ENCODE measurements at places on chromosomes 16 and 17.

DNA sequence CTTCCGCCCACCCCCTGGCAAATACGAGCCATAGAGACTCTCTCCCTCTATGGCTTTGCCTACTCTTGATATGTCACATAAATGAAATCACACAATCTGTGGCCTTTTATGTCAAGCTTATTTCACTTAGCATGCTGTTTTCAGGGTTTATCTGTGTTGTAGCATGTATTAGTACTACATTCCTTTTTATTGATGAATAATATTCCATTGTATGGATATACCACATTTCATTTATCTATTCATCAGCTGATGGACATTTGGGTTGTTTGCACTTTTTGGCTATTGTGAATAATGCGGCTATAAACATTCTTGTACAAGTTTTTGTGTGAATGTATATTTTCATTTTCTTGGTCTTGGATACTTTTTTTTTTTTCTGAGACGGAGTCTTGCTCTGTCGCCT is 37.0 kb upstream of the DHX8 start:
- no peaks in the 10 kb centered on the region for H3K36me3 ChIP-seq
- no peak overlapping the region for H3K4me3 ChIP-seq
- H3K27me3 ChIP-seq, result peaks cover 6% of the 10 kb centered on the region
- no peaks in the 10 kb centered on the region for H3K4me1 ChIP-seq
- DNase-seq, result no peak

GRCh38 chr17:56110463-56111135 is 42.7 kb upstream of the ANKFN1 start:
- H3K27ac ChIP-seq, result no peak overlapping the region
- no peaks in the 10 kb centered on the region for H3K36me3 ChIP-seq
- H3K27me3 ChIP-seq, result peaks cover 2% of the 10 kb centered on the region
- DNase-seq, result no peak
- no peak overlapping the region for H3K4me3 ChIP-seq

DNA sequence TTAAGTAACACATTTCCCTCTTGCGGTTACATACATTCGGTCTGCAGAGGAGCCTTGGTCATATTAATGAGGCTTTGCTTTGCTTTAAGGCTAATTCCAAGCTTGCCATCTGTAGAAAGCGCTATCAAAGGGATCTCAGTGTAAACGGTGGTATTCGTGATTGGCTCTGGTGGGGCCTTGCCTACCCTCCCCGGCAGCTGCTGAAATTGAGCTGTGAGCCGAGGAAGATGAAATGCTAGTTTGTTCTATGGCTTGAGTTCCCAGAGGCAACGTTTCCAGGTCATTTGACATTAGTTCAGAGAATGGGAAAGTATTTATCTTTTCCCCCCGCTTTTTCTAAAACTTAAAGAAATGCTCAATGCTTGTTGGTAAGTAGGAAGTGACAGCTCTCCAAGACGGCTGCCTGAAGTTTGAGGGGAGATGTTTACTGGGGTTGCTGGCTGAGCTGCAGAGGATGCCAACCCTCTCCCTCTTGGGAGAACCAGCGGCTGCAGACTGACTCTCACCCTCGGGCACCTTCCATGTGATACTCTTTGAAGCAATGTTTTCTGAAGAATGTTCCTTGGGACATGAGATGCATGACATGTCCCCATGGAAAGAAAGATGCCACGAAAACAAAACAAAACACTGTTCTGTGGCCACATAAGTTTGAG is 458.7 kb upstream of the EEF2KMT start:
- no peak overlapping the region for H3K4me3 ChIP-seq
- H3K36me3 ChIP-seq, result no peaks in the 10 kb centered on the region
- no peaks in the 10 kb centered on the region for H3K4me1 ChIP-seq
- H3K27ac ChIP-seq, result no peak overlapping the region
- no peaks in the 10 kb centered on the region for H3K27me3 ChIP-seq
- DNase-seq, result no peak

DNA sequence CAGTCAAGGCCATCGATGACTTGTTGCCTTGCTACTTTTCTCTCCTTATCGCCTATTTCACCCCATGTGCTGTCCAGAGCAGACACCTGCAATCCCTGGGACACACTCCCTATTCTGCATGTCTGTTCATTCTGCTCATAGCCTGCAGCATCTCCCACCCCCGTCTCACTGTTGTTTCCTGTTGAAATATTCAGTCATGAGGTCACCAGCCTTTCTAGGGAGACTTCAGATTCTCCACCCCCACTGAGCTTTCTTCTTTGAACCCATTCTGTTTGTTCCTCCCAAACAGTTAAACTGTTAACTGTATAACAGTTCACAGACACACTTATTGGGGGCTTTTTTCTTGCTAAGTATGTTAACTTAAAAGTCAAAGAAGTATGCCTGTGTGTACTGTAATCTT is 94.4 kb downstream of the AATF start:
- no peaks in the 10 kb centered on the region for H3K27me3 ChIP-seq
- peaks cover 8% of the 10 kb centered on the region for H3K4me1 ChIP-seq
- peaks cover 7% of the 10 kb centered on the region for H3K36me3 ChIP-seq
- H3K27ac ChIP-seq, result no peak overlapping the region
- DNase-seq, result no peak
- H3K4me3 ChIP-seq, result no peak overlapping the region

GRCh38 chr17:38825762-38826247 is 684 bp upstream of the CWC25 start:
- H3K36me3 ChIP-seq, result peaks cover 13% of the 10 kb centered on the region
- peaks cover 19% of the 10 kb centered on the region for H3K4me1 ChIP-seq
- H3K4me3 ChIP-seq, result peak overlapping the region; percentile 98

DNA sequence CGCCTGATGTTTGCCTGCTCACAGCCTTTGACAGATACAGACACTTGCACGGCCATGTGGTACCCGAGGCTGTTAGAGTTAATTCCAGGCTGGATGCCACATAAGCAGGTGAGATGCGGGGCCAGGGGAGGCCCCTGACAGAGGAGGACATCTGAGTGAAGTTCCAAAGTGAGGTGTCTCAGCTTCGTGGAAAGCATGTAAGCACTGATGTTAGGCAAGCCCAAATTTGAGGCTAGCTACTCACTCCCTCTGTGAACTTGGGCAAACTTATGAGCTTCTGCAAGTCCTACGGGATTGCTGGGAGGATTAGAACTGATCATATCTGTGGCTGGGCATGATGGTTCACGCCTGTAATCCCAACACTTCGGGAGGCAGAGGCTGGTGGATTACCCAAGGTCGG is 39.3 kb upstream of the MARCHF10 start:
- H3K4me3 ChIP-seq, result no peak overlapping the region
- no peaks in the 10 kb centered on the region for H3K4me1 ChIP-seq
- no peaks in the 10 kb centered on the region for H3K27me3 ChIP-seq
- no peak for DNase-seq

GRCh38 chr17:59145571-59146096 is 9.4 kb downstream of the SKA2 start:
- no peak for DNase-seq
- peaks cover 31% of the 10 kb centered on the region for H3K36me3 ChIP-seq
- no peaks in the 10 kb centered on the region for H3K27me3 ChIP-seq
- no peak overlapping the region for H3K4me3 ChIP-seq
- H3K27ac ChIP-seq, result no peak overlapping the region

- no peak overlapping the region for H3K27ac ChIP-seq
- DNase-seq, result no peak
- no peaks in the 10 kb centered on the region for H3K4me1 ChIP-seq
- no peak overlapping the region for H3K4me3 ChIP-seq
These were observed 45.1 kb downstream of the RBFOX3 start for GRCh38 chr17:79565606-79566250.

DNA sequence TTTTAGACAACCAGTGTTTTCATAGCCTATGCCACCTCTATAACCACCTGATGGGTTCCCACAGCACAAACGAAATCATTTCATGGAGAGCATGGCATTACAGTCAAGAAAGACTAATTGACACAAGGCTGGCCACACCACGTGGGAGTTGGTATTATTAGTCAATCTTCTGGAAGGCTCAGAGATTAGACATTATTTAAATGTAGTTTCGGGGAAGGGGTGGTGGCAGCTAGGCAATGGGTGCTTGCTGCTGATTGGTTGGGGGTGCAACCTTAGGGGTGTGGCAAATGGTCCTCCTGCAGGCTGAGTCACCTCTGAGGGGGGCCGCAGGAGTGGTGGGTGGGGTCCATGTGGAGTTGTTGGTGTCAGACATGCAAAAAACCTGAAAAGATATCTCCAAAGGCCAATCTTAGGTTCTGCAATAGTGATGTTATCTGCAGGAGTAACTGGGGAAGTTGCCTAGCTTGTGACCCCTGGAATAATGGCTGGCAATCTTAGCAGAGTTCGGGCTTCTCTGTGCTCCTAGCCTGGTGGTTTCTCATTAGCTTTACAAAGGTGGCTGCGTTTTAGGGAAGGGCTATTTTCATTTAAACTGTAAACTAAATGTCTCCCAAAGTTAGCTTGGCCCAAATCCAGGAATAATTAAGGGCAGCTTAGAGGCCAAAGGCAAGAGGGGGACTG is 4.6 kb downstream of the TEN1 start:
- H3K4me1 ChIP-seq, result peaks cover 16% of the 10 kb centered on the region
- no peaks in the 10 kb centered on the region for H3K27me3 ChIP-seq
- peaks cover 2% of the 10 kb centered on the region for H3K36me3 ChIP-seq
- no peak overlapping the region for H3K4me3 ChIP-seq

- no peaks in the 10 kb centered on the region for H3K27me3 ChIP-seq
- H3K4me3 ChIP-seq, result no peak overlapping the region
- H3K27ac ChIP-seq, result no peak overlapping the region
These were observed 110.3 kb downstream of the STX8 start for GRCh38 chr17:9465210-9465921.

- H3K36me3 ChIP-seq, result no peaks in the 10 kb centered on the region
- no peak overlapping the region for H3K4me3 ChIP-seq
- H3K27me3 ChIP-seq, result peaks cover 10% of the 10 kb centered on the region
- DNase-seq, result no peak
These were observed 36.8 kb upstream of the MMD start for GRCh38 chr17:55458287-55458900.

- H3K27ac ChIP-seq, result no peak overlapping the region
- H3K27me3 ChIP-seq, result no peaks in the 10 kb centered on the region
- H3K4me1 ChIP-seq, result peaks cover under 1% of the 10 kb centered on the region
- no peaks in the 10 kb centered on the region for H3K36me3 ChIP-seq
These were observed 57.8 kb downstream of the MYH10 start for GRCh38 chr17:8572764-8573163.

- DNase-seq, result no peak
- H3K27ac ChIP-seq, result no peak overlapping the region
- H3K4me1 ChIP-seq, result peaks cover 2% of the 10 kb centered on the region
- no peak overlapping the region for H3K4me3 ChIP-seq
- H3K36me3 ChIP-seq, result no peaks in the 10 kb centered on the region
These were observed 704 bp downstream of the ASIC2 start for GRCh38 chr17:33292201-33292980.

DNA sequence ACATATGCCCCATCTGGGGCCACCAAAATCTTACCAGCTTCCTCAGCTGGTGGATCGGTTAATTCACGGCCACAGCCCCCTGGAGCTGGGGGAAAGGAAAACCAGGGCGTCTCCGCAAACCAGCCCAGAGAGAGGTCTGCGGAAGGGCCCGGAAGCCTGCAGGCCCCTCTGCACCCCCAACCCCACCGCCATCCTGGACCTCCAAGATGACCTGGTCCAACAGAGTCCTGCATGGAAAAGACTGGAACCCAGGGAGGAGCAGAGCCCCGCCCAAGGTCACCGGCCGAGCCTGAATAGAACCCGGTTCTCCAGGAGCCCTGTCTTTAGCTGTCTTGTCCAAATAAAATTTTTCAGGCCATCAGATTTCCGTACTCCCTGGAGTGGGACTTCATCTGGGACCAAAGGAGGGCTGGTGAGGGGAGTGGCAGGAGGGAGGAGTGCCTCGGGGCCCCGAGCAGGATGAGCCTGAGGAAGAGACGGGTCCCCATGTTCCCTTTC is 37.4 kb upstream of the NDRG4 start:
- H3K27ac ChIP-seq, result no peak overlapping the region
- DNase-seq, result no peak
- peaks cover 50% of the 10 kb centered on the region for H3K27me3 ChIP-seq
- no peaks in the 10 kb centered on the region for H3K36me3 ChIP-seq
- H3K4me3 ChIP-seq, result peak overlapping the region; percentile 39

GRCh38 chr16:90033387-90033786 is 14.1 kb upstream of the DBNDD1 start:
- no peaks in the 10 kb centered on the region for H3K27me3 ChIP-seq
- no peaks in the 10 kb centered on the region for H3K36me3 ChIP-seq
- no peak for DNase-seq
- no peak overlapping the region for H3K27ac ChIP-seq
- H3K4me1 ChIP-seq, result peaks cover 2% of the 10 kb centered on the region

- no peak overlapping the region for H3K27ac ChIP-seq
- H3K27me3 ChIP-seq, result peaks cover 11% of the 10 kb centered on the region
- H3K4me3 ChIP-seq, result no peak overlapping the region
- DNase-seq, result no peak
These were observed 199.3 kb downstream of the C16orf95 start for GRCh38 chr16:87117936-87118335.
